ENCODE measurements at places on chromosomes 3 and 15.

GRCh38 chr15:91335702-91336101 is 235.6 kb downstream of the SV2B start:
- DNase-seq, result no peak
- no peaks in the 10 kb centered on the region for H3K36me3 ChIP-seq
- peaks cover 20% of the 10 kb centered on the region for H3K27me3 ChIP-seq

DNA sequence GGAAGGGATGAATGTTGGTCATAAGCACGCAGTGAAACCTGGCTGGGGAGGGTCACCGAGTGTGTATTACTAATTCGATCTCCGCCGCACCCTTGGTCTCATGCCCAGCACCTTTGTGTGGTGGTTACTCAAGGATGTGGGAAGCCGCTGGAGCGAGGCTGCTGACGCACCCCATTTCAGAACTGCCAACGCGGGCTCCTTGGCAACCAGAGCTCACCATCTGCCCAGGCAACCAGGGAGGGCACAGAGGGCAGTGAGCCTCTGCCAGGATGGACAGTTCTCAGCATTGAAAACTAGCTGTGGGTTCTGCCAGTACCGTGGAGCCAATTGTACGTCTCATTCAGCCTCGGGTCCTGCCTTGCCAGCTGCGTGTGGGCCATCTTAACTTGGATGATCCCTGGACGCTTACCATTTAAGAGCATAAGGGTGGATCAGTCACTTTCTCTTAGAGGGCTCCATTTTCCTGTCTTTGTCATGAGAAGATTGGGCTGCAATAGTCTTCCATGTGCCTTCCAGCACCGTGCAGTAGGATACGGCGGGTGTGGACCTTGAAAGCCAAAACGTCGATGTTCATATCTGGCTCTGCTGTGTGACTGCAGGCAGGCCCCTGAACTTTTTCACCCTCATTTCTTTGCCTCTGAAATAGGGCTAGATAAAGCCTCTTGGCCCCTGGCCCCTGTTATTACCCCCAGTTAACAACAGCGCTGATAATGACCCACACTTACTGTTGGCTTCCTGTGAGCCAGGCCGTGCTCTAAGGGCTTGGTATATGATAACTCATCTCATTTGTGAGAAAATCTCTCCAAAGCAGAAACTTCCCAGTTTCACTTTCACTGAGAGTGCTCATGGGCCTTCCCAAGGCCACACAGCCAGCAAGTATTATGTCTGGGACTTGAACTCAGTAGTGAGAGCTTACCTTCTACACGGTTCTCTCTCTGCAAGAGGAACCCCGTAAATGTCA is 238.8 kb downstream of the OPA1 start:
- H3K4me1 ChIP-seq, result peaks cover 7% of the 10 kb centered on the region
- H3K27me3 ChIP-seq, result peaks cover 10% of the 10 kb centered on the region
- H3K36me3 ChIP-seq, result no peaks in the 10 kb centered on the region
- no peak overlapping the region for H3K27ac ChIP-seq
- DNase-seq, result no peak
- no peak overlapping the region for H3K4me3 ChIP-seq

GRCh38 chr3:188656196-188656982 is 502.4 kb downstream of the LPP start:
- peaks cover 3% of the 10 kb centered on the region for H3K36me3 ChIP-seq
- DNase-seq, result no peak
- H3K27ac ChIP-seq, result no peak overlapping the region
- no peak overlapping the region for H3K4me3 ChIP-seq

DNA sequence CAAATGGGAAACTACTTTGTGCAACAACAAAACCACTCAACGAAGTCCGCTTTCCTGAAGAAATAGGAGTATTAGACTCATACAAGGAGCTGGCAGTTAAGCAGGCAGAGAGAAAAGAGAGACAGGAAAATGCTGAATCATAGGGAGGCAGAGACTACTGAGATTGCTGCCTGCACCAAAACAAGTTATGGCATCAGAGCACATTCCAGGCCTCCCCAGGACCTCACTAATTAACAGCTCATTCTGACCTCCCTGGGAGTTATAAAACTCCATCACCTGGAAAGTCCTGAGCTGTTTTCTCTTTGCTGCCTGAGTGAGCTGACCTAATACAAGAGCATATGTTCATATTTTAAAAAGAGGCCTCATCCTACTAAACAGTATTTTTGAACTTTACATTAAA is 741.0 kb downstream of the MCTP2 start:
- no peak overlapping the region for H3K27ac ChIP-seq
- no peak overlapping the region for H3K4me3 ChIP-seq
- H3K4me1 ChIP-seq, result no peaks in the 10 kb centered on the region
- no peaks in the 10 kb centered on the region for H3K27me3 ChIP-seq
- DNase-seq, result no peak
